Hair follicle dermal papilla cell (primary cell): ENCODE measurements at places on chromosomes 5 and 9. TPM values are rescaled to one million over a fixed set of nuclear protein-coding genes. Genes with fewer than 3 reads are reported as not detected.

Gene SYK
- not detected in 2 replicates for total RNA-seq

Gene TNIP1
- total RNA-seq: 111 and 128 TPM in 2 replicates

Gene FAM193B
- 32.9 and 39.8 TPM in 2 replicates for total RNA-seq

Gene BNC2
- 42.2 and 43.1 TPM in 2 replicates for total RNA-seq

Gene FLT4
- 0.16 TPM in 1 of 2 replicates, not detected in the other for total RNA-seq

Gene C5orf52
- not detected in 2 replicates for total RNA-seq

Gene LMX1B
- total RNA-seq: under 0.01 TPM in 1 of 2 replicates, not detected in the other

Gene ARSI
- 9.4 and 12.0 TPM in 2 replicates for total RNA-seq

Gene PJA2
- 93.5 and 106 TPM in 2 replicates for total RNA-seq

Gene ZER1
- 29.8 and 31.0 TPM in 2 replicates for total RNA-seq

Gene ORM2
- not detected in 2 replicates for total RNA-seq
